ENCODE measurements at places on chromosomes 5 and 9.

- no peak for DNase-seq
Observed at GRCh38 chr5:166340039-166340438, 1951.4 kb upstream of the WWC1 start.

DNA sequence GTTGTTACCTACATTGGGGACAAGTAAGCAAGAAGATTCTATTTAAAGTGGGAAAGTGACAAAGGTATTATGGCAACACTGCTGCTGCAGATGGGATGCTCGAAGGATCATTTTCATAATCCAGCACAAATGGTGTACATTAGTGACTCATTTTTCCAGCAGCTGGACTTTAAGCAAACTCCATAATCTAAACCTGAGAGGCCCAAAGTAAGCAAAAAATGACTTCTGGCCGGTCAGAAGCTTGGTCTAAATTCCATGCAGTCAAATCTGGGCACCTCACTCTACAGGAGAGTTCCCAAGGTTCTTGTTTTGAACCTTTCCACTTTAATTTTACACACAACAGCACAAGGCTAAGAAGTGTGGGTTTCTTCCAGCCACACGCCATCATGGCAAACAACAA is 43.6 kb upstream of the TRAF1 start:
- DNase-seq, result no peak

- DNase-seq, result no peak
Observed at GRCh38 chr9:81607593-81608288, 81.6 kb downstream of the TLE1 start.

DNA sequence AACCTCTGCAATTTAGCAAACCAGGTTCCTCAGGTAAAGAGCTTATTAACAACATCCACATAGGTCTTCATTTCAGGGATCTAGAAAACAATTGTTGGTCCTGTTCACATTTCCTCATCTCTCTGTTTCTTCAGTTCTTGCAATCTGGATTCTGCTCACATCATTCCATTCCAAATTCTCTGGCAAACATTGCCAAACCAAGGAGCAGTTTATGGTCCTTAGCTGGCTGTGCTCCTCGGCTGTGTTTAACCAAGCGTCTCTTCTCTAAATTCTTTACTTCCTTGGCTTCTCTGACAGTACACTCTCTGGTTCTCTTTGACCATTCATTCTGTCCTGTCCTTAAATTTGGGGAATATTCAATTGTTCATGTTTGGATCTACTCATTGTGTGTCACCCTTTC is 65.8 kb upstream of the RANBP3L start:
- no peak for DNase-seq

GRCh38 chr5:100553209-100553608 is 18.0 kb downstream of the FAM174A start:
- no peak for DNase-seq

DNA sequence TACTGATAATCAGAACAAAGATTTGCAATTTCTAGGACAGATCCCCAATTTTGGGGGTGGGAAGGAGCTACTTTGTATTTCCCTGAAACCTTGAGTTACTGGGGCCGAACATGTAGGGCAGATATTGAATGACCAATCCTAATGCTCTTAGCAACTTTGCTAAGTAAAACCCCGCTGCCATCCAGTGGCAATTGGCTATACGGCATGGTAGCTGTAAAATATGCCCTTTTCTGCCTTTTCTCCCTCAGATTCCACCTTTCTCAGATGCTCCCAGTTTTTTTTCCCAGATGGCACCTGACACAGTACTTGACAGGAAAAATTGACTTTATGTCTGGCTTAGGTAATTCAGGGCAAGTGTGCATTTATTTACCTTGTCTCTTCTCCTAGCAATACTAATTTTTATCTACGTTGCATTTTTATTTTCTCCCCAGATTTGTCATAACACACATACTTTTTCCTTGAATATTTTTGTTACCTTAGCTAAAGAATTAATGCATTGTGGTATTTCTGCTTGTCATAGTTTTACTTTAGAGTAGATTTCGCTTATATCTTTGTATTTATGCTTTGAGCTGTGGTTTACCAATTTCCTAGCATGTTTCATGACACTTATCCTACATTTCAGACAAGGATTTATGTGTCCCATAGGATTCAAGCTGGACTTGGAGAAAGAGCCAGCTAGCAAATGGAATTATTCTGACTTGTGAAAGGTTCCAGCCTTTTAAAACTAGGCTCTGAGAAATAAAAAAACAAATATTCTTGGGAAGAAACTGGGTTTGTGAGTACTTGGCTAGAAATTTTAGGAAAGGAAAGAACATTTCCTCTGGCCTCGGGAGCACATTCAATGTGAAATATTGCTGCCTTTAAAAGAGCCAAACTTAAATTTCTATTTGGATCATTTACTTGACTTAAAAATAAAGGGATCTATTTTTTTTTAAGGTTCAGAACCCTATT is 37.4 kb downstream of the PIK3R1 start:
- peak; percentile 20 for DNase-seq

DNA sequence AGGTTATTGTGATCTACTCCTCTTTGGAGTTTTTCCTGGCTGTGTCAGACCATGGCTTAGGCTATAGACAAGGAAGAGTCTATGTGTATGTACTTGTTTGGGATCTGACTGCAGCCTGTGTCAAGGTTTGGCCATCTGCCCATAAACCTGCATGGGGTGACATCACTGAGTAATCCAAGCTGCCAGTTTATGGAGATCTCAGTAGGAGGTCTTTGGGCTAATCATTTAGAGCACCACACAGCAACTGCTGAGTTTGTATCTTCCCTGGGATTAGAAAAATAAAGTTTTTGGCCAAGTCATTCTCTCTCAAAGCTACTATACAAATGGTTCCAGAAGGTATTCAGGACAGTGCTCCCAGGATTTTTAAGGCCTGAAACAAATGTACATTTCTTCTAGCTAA is 65.5 kb upstream of the HSPB3 start:
- DNase-seq, result peak; percentile 41

DNA sequence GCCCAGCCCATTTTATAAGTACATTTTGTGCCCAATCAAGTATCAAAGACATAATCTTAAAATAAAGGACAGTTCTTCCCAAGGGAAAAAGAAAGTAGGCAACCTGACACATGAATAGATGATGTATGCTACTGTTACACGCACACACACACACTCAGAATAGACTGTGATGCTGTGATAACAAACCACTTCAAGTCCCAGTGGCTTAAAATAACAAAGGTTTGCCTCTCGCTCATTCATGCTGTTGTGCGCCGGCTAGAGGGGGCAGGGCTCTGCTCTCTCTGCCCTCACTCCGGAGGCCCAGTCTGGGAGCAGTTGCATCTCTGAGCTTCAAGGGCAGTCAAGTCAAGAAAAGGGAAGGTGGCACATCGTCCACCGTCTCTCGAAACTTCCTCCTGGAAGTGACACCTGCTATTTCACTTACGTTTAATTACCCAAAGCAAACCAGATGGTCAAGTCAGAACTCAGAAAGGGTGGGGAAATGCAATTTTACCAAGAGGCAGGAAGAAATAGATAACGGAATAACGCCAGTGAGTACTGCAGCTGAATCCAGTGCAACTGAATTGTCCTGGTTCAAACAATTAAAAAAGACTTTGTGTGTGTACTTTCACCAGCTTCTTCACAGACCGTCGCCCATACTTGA is 43.3 kb downstream of the ANKRD33B start:
- peak; percentile 93 for DNase-seq

DNA sequence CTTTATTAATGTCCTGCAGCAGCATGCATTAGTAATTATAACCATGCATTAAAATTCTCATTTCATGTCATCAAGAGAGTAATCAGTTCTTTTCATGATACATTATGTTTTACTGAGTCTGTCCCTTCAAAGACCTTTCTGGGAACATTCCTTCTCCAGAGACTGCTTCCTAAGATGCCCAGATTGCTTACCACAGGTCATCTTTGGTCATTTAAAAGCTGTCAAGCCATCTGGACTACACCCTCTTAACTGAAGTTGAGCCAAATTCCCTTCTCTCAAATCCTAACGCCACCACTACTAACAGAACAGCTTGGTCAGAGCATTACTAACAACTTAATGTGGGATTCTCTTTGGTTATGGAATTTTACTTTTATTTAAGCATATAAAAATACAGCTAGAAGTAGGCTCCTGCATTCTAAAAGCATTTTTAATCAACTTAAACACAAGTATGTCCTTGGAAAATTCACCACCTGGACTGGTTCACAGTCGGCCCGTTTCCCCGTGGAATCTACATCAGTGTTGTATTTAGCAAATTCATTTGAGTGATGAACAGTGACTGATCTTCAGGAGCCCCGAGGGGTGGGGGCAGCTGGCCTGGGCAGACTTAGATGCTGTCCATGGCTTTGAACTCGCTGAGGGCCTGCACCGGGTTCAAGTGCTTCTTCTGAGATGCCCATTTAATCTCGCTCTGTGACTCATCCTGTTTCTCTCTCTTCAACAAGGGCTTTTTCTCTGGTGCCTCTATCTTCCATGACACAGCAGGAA is 92.8 kb upstream of the CCDC112 start:
- no peak for DNase-seq

GRCh38 chr9:93825348-93826115 is 129.6 kb downstream of the BARX1 start:
- DNase-seq, result no peak

DNA sequence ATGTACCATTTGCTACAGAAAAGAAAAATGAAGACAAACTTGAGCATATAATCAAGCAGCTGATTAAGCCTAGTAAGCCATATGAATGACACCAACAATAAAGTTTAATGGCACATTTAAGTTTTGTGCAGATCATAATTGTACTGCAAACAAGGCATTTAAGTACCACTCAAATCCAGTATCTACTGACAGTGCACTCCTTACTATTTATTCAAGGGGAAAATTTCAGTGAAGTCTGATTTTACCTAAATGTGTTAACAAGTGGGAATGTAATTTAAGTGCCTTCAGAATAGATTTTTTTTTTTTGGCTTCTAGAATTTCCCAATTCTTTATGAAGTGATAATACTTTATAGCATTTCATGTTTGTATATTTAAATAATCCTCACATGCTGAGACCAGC is 341.0 kb upstream of the POU5F2 start:
- DNase-seq, result no peak

GRCh38 chr5:96481009-96481786 is 48.1 kb upstream of the PCSK1 start:
- no peak for DNase-seq

DNA sequence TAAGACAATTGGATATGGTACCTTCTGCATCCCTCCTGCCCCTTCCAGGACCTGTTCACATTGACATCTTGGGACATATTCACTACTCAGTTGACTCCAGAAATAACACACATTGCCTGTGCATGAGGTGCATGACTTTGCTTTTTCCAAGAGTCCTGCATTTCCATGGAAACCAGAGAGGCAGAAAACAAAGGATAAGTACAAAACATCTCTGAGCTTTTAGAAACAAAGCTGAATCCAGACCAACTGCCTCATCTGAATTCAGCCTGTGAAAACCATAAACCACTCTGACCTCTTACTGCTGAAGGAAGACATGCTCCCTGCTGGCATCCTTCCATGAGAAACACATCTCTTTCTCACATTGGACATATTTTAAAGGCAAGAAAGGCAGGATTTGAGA is 695.1 kb downstream of the TAF11L14 start:
- DNase-seq, result no peak

DNA sequence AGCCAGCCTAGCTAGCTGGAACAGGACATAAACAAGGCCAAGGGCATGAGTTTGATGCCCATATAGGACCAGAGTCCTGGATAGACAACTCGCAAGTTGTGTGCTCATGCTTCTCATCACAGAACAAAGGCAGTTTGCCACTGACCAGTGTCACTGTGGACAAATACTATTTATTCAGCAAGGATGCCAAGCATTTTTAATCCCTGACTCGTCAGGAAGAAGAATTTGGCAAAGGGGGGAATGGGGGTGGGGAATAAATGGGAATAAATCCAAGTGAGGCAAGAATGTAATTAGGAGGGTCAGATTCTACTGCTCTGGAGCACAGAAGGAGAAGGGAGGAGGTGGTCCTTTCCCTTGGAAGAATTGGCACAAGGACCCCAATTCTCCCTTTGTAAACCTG is 46.8 kb upstream of the ANKRD55 start:
- no peak for DNase-seq

DNA sequence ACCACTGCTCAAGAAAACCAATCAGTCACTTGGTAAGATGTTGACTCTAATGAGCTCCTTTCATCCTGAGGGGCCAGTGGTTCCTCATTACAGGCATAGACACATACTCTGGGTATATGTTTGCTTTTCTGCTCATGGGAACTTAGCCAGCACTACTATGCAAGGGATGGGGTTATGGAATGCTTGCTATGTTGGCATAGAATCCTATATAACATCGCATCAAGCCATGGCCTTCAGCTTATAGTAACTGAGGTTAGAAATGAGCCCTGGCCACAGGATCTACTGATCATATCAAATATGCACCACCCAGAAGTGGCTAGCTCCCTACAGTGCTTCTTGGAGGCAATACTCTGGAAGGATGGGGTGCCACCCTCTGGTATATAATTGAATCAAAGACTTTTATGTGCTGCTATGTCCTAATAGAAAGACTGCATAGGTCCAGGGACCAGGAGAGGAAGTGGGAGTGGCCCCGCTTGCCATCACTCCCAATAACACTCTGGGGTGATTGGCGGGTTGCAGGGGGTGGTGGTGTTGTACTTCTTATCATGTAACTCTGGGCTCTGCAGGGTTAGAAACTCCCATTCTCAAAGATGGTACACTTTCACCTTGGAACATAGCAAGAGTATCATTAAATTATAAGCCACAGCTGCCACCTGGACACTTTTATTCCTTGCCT is 70.3 kb downstream of the ZNF366 start:
- no peak for DNase-seq

GRCh38 chr9:70668751-70669150 is 254.3 kb upstream of the KLF9 start:
- DNase-seq, result no peak

DNA sequence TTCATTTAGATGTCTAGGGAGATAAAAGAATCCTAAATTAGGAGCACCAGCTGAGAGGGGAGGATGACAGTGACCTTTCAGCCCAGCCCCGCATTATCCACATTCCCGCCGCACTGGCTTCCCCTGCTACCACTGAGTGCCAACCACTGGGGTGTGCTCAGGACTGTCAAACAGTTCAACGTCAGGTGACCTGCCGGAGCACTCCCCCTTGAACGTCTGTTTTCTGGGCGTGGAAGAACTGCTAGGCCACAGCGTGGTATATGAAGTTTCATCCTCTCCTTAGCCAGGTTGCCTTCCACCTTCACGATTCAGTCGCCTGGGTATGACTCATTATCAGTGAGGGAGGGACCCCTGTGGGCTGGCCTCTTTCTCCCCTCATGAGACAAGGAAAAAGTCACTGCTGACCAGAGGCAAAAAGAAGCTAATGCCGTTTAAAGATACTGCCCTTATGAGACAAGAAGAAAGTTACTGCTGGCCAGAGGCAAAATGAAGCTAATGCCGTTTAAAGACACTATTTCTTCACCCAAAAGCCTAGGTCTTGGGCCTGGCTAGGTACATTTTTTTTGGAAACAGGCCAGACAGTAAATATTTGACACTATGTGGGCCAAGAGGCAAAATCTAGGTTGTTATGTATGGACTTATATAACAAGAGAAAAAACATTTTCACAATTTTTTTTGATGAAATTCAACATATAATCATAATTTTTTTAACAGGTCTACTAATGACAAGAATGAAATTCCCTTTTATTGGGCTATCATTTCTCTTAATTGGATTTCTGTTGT is 4.6 kb downstream of the NMRK1 start:
- no peak for DNase-seq
